ENCODE measurements at places on chromosomes 3 and 15.

- no peak for DNase-seq
Measured at GRCh38 chr3:126125781-126126251, 41.9 kb upstream of the SLC41A3 start.

- DNase-seq, result no peak
Measured at GRCh38 chr3:61768284-61769037, 207.1 kb downstream of the PTPRG start.

DNA sequence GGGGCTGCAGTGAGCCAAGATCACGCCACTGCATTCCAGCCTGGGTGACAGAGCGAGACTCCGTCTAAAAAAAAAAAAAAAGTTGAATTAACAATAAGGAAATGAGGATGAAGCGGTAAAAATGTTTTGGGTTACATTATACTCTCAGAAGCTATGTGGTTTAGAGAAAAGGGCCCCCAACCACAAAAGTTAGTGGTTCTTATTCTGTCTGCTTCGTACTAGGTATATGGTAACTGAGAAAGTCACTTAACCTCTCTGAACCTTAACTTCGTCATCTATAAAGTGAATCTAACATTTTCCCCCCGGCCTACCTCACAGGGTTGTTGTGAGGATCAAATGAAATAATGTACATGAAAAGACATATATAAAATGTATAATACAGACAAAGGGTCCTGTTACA lies 38.4 kb upstream of the EHHADH start:
- DNase-seq, result no peak

- no peak for DNase-seq
Measured at GRCh38 chr3:52454938-52455282, 494 bp upstream of the NISCH start.

DNA sequence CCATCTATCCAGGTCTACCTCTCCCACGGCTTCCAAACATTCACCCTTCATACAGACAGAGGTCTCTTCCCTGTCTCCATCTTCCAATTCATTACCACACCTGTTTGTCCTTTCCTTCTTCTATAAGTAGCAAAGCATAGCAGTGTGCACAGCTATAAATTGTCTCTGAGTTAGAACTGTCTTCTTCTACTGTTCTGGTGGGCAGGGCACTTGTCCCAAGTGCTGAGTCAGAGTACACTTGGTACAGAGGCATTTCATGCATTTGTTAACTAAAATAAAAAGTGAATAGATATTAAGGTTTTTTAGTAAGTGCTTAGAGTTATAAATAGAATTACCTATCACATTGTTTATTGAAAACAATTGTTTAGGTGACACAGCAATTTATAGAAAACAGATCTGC lies 150.1 kb upstream of the CCDC54 start:
- DNase-seq, result no peak

DNA sequence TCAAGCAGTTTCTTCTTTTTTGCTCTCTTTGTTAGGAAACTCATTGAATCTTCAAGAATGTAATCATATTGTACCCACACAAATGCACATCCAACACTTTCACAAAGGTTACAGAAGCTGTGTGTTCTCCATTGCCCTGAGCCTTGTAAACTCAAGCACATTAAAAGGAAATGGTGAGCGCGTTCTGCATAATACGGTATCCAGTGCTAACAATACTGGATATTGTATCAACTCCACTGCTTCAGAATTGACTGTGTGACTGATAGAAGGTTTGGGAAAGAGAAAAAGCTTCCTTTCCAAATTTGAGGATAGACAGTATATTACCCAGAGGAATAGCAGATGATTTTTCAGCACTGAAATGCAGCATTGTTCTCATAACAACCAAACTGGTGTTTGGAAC lies 268.9 kb upstream of the RBMS3 start:
- no peak for DNase-seq

DNA sequence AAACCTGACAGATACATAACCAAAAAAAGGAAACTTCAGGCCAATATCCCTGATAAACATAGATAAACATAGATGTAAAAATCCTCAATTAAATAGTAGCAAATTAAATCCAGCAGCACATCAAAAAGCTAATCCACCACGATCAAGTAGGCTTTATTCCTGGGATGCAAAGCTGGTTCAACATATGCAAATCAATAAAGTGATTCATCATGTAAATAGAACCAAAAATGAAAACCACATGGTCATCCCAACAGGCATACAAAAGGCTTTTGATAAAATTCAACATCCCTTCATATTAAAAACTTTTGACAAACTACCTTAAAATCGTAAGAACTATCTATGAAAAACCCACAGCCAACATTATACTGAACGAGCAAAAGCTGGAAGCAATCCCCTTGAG lies 882.2 kb downstream of the NTRK3 start:
- no peak for DNase-seq

DNA sequence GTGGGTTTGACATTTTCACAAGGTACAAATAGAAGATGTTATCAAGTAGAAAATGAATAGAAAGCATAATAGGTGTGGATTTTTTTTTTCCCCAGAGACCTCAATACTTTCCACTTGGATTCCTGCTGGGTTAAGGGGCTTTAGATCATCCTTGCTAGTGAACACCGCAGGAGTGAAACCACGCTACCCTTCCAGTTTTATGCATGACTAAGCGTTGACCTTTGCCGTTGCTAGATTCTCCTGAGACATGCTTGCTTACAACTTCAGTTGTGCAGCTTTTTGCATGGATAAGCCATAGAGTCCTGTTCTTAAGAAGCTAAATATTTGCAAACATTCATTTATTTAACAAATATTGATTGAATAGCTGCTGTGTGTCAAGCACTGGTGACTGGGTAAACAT lies 299.7 kb upstream of the LMCD1 start:
- no peak for DNase-seq

DNA sequence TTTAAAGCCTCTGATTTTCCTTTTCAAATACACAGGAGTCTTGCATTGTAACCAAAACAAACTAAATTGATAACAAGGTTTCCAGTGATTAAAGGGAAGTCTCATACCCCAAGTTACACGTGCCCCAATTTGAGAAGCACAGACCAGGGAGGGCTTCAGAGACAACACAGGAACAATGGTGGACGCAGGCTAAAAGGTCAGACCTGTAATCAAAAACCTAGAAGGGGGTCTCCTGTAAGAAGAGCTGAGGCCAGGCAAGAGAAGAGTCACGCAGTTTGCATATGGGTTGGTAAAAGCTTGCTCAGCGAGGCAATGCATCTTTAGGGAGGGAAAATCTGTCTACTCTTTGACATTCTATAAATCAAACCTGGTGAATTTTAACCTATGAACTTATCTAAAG lies 58.6 kb upstream of the MCF2L2 start:
- no peak for DNase-seq

- no peak for DNase-seq
Measured at GRCh38 chr3:193470710-193471109, 84.0 kb downstream of the ATP13A4 start.

DNA sequence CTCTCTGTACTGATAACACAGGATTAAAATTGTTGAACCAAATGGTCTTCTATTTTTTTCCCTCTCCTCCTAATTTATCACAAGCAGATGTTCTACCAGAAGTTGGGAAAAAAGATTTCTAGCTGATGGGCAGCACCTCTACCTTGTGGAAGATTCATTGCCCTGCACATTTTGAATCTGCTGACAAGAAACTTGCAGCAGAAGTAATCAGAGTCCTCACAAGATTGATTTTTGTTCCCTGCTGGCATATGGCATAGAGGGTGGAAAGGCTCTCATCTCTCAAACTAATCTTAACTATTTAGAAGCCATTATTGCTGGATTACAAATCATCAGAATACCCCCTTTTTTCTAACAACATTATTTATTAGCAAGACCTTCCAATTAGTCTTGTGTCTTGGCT lies 148.9 kb upstream of the MEIS2 start:
- DNase-seq, result no peak

DNA sequence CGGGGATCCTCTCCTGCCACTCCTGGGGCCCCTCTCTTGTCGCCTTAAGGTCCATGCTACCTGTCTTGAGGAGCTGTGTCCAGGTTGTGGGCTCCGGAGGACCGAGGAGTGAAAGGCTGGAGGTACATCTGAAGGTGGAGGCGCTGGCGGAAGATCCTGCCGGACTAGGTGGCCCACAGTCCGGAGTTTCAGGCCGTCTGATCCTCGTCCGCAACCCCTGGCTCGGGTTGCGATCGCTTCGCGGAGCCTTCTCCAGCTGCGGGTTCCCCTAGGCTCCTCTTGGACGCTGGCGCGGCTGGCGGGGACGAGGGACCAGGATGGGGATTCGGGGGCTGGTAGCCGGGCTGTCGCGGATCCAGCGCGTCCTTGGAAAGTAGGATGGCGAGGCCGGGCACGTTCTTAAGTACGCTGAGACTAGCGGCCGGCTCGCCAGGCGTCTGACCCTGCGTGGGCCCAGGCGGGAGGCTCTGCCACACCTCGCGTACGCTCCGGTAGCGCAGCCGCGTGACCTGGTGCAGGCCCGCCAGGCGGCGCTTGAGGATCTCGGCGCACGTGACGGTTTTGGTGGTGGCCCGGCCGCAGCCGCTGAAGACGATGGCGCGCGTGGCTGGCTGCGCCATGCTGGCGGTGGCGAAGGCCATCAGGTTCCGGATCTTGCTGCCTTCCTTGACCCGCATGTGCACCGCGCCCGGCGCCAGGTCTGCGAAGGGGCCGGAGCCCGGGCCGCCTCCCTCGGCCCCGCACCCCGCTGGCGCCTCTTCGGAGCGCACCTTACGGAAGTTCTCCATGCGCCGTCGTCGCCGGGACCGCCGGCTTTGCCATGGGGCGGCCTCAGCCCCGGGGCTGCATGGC lies 550 bp downstream of the RPP25 start:
- DNase-seq, result peak; percentile 78

DNA sequence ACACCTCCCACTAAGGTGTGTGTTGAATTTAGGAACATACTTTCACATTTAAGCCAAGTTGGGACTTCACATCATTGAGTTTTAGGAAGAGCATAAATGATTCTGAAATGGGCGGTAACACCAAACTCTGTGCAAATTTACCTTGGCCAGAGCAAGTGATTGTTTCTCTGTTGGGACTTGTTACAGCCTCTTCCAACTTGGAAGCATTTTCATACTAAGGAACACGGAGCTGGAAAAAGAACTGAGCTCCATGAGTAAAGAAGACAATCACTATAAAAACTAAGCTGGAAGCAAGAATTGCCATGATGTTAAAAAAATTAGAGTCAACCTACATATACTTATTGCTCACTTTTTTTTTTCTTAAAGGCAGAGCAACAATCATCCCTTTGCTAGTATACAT lies 371.3 kb downstream of the ERC2 start:
- no peak for DNase-seq

GRCh38 chr15:66964791-66965190 lies 100.6 kb upstream of the SMAD3 start:
- no peak for DNase-seq

DNA sequence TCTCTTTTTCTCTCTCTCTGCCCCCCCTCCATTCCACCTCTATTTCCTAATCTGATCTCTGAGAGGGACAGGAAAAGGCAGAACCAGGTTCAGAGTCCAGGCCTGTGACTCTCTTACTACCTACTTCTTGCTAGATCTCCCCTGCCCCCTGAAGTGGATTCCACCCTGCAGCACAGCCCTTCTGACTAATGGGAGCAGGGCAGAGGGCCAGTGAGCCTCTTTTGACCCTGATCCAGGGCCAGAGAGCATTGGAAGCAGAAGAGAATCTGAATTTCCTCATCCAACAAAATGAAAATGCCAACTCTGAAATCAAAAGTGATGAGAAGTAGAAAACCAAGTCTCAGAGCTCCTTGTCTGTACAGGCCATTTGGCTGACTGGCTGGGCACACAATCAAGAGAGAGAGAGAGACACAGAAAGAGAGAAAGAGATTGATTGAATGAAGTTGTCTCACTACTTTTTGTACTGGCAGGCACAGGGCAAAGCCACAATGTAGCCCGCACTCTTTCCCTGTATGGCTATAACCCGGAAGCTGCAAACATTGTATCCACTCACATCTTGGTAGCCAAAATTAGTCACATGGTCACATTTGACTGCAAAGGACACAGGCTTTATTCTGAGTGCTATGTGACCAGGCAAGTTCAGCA lies 31.6 kb upstream of the GLCE start:
- no peak for DNase-seq

DNA sequence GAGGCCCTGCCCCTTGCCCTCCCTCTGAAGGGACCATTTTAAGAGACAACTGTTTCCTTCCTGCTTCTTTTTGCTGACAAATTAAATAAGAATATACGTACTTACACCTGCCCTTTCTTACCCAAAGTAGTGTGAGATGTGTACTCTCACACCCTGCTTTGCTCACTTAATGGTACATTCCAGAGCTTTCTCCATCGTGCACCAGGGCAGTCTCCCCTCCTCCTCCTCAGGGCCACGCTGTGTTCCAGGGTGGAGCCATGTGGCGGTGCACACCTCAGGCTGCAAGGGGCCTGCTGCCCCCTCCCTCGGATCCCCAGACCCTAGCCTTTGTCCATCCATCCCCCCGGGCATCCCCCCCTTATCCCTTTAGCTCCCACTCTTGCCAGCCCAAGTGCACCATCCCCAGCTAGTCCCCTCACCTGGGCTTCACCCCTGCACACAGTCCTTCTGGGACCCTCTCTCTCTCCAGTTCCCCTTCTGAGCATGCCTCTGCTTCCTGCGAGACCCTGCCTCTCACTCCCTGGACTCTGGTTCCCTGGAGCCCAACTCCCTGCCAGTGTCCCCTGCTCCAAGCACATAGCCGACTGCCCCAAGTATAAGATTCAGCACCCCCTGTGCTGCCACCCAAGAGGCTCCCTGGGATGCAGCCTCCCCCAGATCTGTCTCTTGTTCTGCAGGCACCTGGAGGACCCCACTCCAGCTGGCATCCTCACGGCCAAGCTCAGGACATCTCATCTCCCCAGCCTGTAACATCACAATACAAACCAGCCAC lies 89.5 kb upstream of the IQSEC1 start:
- no peak for DNase-seq

- DNase-seq, result no peak
Measured at GRCh38 chr15:99582508-99582960, 16.8 kb downstream of the MEF2A start.

Data from T-helper 1 cell (primary cell).